GM18507 (cell line): ENCODE measurements at places on chromosomes 12 and 14.

DNA sequence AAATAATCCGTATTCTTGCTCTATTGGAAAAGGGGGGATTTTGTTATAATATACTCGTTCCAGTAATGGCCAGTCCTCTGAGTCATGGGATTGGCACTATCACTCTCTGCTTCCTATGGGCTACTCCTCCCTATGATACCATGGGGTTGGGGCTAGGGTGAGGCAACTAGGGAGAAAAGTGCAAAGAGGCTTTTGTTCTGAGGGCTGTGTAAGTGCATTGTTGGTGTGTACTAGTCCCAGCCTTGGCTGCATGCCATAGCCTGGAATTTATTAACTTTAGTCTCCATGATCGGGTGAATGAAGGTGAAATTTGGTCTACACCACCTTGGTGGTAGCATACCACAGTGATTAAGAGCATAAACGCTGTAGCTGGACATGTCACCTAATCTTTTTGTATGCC is 247.6 kb downstream of the RPAP3 start:
- DNase-seq: no peak

- no peak for DNase-seq
These were observed 209.5 kb downstream of the ANO6 start for GRCh38 chr12:45425426-45425825.

GRCh38 chr14:69152902-69153151 is at the start of gene DCAF5:
DCAF5 (minus strand) TSS chr14:69153119; CDS start chr14:69152978, 141 bp downstream.
- DNase-seq: no peak

- no peak for DNase-seq
These were observed 45.7 kb downstream of the LMO3 start for GRCh38 chr12:16560273-16560672.

- DNase-seq: no peak
These were observed 8.2 kb downstream of the MDM2 start for GRCh38 chr12:68815928-68816800.

DNA sequence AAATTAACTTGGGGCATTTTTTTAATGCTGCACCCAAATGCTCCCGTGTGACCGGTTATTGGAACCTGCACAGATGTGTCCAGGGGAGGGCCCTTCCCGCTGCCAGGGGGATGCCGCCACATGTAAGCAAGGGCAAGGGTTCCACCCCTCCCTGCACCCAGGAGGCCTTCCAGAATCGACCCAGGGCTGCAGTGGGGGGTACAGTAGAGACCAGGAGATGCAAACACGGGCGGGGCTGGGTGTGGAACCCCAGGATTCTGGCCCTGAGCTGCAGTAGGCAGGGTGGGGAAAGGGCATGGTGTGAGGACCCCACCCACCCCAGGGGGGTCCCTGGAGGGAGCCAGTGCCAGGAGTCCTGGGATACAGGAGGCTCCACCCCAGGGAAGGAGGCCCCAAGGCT is 54.1 kb downstream of the TNFAIP2 start:
- no peak for DNase-seq

DNA sequence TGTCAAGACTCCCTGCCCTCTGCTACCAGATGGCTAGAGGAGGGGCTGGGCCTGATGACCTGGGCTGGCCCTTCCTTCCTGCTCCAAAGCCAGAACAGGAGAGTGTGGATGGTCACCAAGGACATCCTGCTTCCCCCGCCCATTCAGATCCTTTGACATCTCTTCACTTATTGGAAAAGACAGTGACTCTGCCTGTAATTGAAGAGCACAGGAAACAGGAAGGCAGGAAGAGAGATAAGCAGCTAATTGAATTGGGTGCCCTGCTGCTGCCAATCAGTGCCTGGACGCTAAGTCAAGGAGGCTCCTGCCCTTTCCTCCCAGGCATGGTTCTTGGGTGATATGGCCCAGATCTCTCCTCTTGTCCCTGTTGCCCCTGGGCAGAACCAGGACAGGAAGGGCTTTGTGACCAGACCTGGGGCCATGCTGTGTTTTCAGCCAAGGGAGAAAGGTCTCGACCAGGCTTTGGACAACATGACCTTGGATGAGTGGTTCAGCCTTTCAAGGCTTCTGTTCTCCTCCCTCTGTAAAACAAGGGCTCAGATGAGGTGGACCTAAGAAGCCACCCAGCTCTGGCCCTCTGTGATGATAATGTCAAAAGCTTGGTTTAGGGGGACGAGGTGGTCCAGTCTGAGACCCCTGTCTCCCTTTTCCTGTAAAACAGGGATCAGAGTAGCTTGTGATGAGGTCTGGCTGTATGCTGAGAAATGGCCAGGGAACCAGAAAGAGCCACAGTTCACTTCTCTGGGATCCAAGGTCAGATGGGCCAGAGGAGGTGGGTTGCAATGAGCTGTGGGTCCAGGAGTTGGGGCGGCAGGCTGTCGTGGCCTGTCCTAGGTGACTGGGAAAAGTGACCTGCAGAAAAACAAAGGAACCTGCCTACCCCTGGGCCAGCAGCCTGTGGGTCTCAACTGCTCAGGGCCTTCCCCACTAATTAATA is 38.8 kb downstream of the FAM222A start:
- no peak for DNase-seq

DNA sequence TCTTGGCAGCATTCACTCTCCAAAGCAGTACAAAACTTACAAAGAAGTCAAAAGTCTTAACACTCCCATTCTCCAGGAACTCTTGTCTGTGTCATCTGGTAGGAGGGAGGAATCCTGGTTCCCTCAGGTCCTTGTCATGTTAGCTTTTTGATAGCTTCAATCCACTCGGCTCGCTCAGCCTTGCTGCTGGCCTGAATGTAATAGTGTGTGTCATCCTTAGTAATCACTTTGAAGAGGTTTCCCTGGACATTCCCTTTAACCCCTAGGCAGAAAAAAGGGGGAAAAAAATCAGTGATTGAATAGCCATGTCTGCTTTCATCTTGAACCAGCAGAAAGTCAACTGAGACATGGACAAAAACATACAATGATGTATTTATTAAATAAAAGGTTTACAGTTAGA is 24.8 kb downstream of the PLEK2 start:
- DNase-seq: no peak

GRCh38 chr14:22303589-22304195 is 285.3 kb downstream of the DAD1 start:
- no peak for DNase-seq

GRCh38 chr12:82698708-82699564 is 12.2 kb downstream of the TMTC2 start:
- DNase-seq: no peak

GRCh38 chr12:29547864-29548263 is 50.4 kb upstream of the OVCH1 start:
- no peak for DNase-seq

DNA sequence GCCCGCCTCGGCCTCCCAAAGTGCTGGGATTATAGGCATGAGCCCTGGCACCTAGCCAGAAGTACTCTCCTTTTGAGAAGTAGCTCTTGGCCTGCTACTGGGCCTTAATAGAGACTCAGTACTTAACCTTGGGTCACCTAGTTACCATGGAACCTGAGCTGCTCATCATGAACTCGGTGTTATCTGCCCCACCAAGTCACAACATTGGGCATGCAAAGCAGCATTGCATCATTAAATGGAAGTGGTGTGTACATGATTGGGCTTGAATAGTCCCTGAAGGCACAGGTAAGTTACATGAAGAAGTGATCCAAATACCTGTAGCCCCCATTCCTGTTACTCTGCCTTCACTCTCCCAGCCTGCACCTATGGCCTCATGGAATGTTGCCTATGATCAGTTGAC is 18.0 kb upstream of the ATF7 start:
- DNase-seq: no peak

DNA sequence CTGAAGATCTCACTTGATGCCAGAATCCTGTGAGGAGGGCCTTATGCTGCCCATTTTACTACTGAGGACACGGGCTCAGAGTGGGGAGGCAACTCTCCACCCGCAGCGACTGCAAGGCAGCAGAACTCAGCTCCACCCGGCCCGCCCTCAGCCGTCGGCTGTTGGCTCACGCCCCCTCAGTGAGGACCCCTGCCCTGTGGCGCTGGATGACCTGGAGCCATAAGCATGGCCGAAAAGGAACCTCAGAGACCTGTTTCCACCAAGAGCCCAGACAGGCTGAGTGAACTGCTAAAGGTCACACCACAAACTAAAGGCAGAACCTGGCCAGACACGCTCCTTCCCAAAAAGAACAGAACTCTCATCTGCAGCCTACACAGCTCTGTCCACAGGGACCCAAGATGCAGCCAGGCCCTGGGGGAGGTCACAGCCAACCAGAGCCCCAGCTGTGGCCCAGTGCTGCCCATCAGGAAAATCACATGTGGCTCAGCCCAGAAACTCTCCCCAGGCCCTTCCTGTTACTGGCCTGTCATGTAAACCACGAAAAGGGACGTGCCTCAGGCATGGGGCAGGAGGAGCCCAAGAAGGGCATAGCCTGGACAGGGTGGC is 32.8 kb downstream of the CCNK start:
- no peak for DNase-seq

DNA sequence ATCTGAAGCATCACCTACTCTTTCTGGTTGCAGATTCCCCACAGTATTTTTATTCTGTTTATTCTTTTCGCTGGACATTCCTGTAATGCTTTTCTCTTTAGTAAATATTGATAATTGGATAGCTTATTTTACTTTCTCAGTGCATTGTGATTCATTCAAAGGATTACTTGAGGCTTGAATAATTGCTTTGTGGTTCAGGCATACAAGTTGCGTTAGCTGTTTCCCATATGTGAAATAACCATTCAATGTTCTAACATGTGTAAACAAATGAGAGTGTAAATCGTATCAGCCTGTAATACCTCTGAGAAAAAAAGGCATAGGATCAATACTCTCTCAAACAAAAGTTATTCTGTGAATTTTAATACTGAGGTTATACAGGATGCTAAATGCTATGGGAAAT is 1004.2 kb upstream of the SEL1L start:
- no peak for DNase-seq

- no peak for DNase-seq
These were observed 41.2 kb downstream of the PHLDA1 start for GRCh38 chr12:75990189-75990912.

GRCh38 chr12:3362737-3363136 is 128.3 kb upstream of the PRMT8 start:
- no peak for DNase-seq

DNA sequence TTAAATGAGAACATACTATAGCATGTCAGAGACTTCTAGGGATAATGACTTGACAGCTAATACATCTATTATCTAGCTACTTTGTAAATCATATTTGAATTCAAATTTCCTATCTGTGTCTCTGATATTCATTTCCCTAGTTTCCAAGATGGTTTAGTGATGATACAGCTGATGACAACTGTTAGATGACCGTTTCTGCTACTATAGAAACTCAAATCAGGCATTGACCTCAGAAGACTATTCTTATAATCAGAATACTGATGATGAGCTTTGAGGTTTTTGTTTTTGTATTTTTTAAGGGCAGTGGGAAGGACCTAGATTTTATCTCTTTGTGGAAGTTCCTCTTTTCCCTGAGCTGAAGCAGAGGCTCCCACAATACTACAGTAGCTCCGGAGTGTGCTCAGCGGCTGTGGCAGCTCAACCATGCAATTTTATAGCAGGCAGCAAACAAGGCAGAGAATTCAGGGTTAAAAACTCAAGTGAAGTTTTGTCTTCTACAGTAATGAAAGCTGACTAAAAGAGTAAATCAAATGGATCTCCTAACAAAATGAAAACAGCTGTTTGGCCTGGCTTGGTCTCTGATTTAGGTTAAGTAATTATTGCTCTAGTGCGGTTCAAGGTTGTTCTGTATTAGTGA is 145.1 kb downstream of the SLC25A21 start:
- no peak for DNase-seq

- DNase-seq: no peak
These were observed 2.6 kb downstream of the MAP3K12 start for GRCh38 chr12:53496752-53497032.

- no peak for DNase-seq
These were observed 100.8 kb downstream of the TAOK3 start for GRCh38 chr12:118271770-118272417.

GRCh38 chr14:105144026-105144665 is 24.4 kb downstream of the JAG2 start:
- no peak for DNase-seq

DNA sequence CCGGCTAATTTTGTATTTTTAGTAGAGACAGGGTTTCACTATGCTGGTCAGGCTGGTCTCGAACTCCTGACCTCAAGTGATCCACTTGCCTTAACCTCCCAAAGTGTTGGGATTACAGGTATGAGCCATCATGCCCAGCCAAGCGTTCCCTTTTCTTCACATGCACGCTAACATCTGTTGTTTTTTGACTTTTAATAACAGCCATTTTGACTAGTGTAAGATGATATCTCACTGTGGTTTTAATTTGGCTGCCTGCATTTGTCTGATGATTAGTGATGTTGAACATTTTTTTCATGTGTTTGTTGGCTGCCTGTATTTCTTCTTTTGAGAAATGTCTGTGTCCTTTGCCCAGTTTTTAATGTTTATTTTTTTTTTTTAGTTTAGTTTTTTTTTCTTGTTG is 10.2 kb upstream of the YARS2 start:
- DNase-seq: no peak

- no peak for DNase-seq
These were observed 65.5 kb upstream of the BEGAIN start for GRCh38 chr14:100652744-100653143.

GRCh38 chr12:8991371-8992345 is 2.3 kb downstream of the KLRG1 start:
- no peak for DNase-seq

DNA sequence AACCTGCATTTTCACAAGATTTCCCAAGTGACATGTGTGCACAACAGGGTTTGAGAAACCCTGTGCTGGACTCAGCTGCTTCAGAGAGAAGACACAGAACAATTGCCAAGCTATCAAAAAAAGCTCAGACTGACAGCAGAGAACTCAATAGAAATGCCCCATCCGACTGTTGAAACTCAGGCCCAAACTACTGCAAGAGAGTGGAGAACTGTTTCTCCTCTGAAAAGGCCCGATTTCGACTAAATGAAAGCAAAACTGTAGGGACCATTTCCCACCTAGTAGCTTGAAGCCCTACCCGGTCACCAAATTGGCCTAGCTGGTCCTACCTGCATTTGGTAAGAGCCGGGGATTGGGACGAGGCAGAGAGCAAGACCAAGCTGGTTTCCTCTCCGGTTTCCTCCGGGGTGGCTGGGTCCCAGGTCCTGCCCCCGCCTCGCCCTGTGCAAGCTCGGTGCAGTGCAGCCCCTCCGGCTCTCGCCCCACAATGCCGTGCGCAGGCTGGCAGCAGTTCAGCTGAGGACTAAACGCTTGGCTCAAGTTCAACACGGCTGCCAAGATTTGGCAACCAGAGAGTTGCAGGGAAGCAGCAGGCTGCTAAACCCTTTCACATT is 1180.6 kb downstream of the VRK1 start:
- no peak for DNase-seq

DNA sequence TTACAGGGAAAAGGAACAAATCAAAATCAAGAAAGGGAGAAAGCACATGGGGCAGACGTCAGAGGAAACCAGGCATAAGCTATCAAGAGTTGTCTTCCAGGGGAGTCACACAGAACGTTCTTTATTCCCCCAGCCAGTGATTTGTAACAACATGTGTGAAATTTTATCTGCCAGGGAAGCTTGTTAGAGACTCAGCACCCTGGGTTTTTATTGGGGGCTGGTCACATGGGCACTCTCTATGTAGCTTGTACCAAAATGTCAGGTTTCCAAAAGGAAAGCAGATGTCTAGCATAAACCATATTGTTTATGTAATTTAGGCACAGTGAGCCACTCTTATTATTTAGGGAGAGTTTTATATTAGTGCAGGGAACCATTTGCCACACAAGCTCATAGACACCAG is 440.4 kb upstream of the DCN start:
- DNase-seq: no peak

- DNase-seq: no peak
These were observed 13.6 kb downstream of the ARHGEF40 start for GRCh38 chr14:21083565-21084325.
